ENCODE measurements at places on chromosomes 5 and 9. TPM values are rescaled to one million over a fixed set of nuclear protein-coding genes. Genes with fewer than 3 reads are reported as not detected.
A peak's percentile ranks its signal among the peaks of the same experiment; 100 is the strongest.

The SHC3 gene
- total RNA-seq, result 0.37 TPM

The NEUROG1 gene
- total RNA-seq, result not detected

The TMEM161B gene
- 23.5 TPM for total RNA-seq

The TUSC1 gene
- 38.3 TPM for total RNA-seq

The SLC6A19 gene
- total RNA-seq, result 0.16 TPM

The PCDHB8 gene
- 3.8 TPM for total RNA-seq

The TYRP1 gene
- 0.68 TPM for total RNA-seq

The S1PR3 gene
- total RNA-seq, result 7.2 TPM

The ANGPTL2 gene
- 2.4 TPM for total RNA-seq

The ADAMTS16 gene
- 0.16 TPM for total RNA-seq

- no peaks in the 10 kb centered on the region for H3K36me3 ChIP-seq
- H3K27ac ChIP-seq, result no peak overlapping the region
- no peaks in the 10 kb centered on the region for H3K27me3 ChIP-seq
- no peak for DNase-seq
These were observed 351 bp downstream of the TRIO start for GRCh38 chr5:14143546-14143840.

DNA sequence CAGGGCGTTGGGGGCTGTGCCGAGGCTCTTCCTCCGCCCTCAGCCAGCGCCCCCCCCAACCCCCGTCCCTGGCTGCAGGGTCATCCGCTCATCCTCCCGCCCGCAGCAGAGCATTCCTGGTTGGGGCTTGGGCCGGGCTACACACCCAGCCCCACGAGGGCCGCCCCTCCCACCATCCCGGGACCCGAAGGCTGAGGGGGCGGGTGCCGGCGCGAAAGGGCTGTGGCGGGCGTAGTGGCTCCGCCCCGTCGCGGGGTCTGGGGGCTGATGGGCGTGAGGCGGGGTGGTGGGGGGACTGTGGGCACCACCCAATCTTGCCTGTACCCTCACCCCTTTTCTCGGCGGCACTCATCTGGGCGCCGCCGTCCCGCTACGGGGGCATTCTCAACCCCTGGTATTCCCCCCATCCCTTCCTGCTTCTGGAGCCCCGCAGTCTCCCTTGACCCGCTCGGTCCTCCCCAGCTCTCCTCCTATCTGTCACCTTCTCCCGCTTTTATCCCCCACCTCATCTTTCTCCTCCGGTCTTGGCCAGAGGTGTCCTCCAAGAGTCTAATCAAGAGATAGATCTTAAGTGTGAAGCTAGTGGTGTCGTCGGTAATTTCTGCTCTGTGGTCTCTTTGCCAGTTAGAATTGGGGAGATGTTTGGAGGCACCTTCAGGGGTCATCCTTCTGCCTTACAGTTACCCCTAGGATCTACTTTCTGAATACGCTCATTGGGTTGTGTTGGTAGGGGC is 1.6 kb downstream of the FER start:
- peaks cover 10% of the 10 kb centered on the region for H3K4me1 ChIP-seq
- no peaks in the 10 kb centered on the region for H3K27me3 ChIP-seq
- H3K36me3 ChIP-seq, result no peaks in the 10 kb centered on the region
- peak overlapping the region; percentile 78 for H3K4me3 ChIP-seq
- no peak for DNase-seq

DNA sequence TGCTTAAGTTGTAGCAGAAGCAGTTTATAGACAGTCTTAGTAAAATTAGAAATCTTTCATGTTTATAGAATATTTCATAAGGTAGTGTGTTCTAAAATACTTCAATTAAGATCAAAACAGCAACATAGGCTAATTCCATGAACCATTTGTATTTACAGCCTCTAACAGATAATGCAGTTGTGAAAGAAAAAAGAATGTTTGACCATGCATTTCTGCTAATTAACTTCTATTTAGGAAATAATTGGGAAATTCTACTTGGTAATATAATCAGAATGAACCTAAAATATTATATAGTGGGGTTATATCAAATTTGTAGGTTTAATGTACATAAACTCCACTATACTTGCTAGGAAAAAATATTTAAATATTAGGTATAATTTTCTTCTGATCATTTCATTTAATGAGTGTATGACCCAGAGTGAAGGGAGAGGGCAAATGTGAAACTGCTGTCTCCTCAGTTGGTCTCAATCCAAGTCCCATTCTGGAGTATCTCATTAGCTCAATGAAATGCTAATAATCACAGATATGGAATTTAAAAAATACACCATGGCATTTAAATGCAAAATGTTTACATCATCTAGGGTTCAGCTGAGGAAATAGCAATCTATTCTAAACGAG is 34.9 kb downstream of the ALDH1A1 start:
- no peak overlapping the region for H3K27ac ChIP-seq
- DNase-seq, result no peak
- no peaks in the 10 kb centered on the region for H3K36me3 ChIP-seq

DNA sequence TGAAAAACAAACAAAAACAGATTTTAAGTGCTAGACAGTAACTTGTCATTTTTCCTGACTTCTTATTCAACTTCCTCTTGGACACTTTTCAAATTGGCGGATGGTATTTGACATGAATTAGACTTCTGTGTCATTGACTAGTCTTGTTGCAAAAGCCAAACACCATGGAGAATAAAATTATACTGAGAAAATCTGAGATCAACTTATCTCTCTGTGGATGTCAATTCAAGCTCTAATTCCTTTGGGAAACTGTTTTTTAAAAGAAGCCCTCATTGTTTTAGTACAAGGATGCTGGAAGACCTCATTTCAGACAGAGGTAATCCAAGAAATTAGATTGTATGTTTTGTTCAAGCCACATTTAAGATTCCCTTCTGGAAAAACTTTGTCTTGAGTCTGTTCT is 831.0 kb downstream of the SEMA5A start:
- H3K27ac ChIP-seq, result no peak overlapping the region
- no peaks in the 10 kb centered on the region for H3K36me3 ChIP-seq
- no peak for DNase-seq
- H3K4me1 ChIP-seq, result no peaks in the 10 kb centered on the region

DNA sequence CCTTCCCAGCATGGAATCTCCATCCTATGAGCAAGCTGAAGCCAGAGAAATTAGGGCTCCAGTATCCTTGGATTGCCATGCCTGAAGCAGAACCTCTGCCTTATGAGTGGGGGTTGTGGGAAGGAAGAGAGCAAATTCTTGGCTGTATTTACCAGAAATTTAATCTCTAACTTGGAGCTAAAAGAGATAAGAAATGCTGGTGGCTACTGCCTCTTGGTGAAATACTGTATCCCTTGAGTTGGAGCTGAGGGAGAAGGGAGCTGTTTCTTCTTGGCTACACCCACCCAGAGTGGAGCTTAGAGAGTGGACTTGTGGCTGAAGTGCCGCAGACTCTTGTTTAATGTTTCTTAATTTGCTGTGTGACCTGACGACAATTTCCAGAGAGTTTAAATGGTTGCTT is 447.3 kb downstream of the ARHGEF28 start:
- H3K4me1 ChIP-seq, result peaks cover 14% of the 10 kb centered on the region
- H3K27me3 ChIP-seq, result no peaks in the 10 kb centered on the region
- no peaks in the 10 kb centered on the region for H3K36me3 ChIP-seq
- no peak overlapping the region for H3K27ac ChIP-seq
- H3K4me3 ChIP-seq, result no peak overlapping the region

- peaks cover 8% of the 10 kb centered on the region for H3K4me1 ChIP-seq
- H3K36me3 ChIP-seq, result no peaks in the 10 kb centered on the region
- no peak overlapping the region for H3K4me3 ChIP-seq
- no peaks in the 10 kb centered on the region for H3K27me3 ChIP-seq
These were observed 62.5 kb downstream of the CYFIP2 start for GRCh38 chr5:157328277-157328912.

DNA sequence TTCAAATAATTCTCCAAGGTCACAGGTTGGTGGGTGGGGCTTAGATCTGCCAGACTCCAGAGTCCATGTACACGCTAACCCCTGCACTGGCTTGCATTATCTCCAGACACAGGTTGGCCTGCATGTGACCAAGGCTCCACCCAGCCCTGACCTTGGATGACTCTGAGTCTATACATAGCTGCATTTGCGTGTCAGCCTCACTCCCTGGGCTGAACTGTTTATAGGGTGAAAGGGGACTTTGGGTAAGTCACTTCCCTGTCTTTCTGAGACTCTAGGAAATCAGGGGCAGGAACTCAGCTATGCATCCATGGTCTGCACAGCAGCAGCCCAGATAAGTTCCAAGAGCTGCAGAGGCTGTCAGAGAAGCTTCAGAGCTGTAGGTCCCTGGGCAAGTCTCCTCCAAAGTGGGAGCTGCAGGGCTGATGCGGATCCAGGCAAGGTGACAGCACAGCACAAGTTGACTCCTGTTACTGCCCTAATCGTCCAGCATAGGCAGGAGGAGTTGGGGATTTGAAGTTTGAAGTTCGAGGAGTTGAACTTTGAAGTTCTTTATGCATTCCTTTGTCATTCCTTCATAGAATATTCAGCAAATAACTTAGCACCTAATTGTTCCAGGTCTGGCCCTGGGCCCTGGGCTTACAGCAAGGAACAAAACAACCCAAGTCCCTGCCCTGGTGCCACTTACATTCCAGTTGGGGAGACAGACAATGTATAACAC is 53.4 kb downstream of the SLC22A5 start:
- no peaks in the 10 kb centered on the region for H3K36me3 ChIP-seq
- peaks cover 36% of the 10 kb centered on the region for H3K4me1 ChIP-seq
- no peak overlapping the region for H3K4me3 ChIP-seq
- DNase-seq, result peak; percentile 53
- no peaks in the 10 kb centered on the region for H3K27me3 ChIP-seq
- no peak overlapping the region for H3K27ac ChIP-seq

DNA sequence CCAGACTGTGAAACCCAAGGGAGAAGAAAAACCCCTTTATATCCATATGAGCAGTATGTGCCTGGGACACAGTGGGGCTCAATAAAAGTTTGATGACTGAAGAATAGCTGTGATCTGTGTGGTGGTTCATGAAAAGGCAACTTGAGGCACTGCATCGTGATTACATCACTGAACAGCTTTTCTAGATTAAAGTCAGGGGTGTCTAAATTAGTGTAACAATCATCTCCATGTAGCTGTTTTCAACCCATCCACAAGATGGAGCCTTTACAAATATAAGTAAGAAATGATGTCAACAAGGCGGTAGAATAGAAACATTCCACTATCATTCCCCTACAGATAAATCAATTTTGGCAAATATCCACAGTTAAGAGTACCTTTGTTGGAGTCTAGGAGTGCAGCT is 55.5 kb downstream of the PRRC1 start:
- H3K27ac ChIP-seq, result no peak overlapping the region
- H3K4me1 ChIP-seq, result no peaks in the 10 kb centered on the region
- no peaks in the 10 kb centered on the region for H3K27me3 ChIP-seq
- no peak for DNase-seq
- no peaks in the 10 kb centered on the region for H3K36me3 ChIP-seq

- no peak overlapping the region for H3K4me3 ChIP-seq
- H3K36me3 ChIP-seq, result no peaks in the 10 kb centered on the region
- no peaks in the 10 kb centered on the region for H3K27me3 ChIP-seq
- DNase-seq, result no peak
- no peak overlapping the region for H3K27ac ChIP-seq
These were observed 45.7 kb downstream of the MARCHF3 start for GRCh38 chr5:126984632-126985031.

GRCh38 chr5:167065794-167066193 is 1225.7 kb upstream of the WWC1 start:
- no peak overlapping the region for H3K27ac ChIP-seq
- no peak overlapping the region for H3K4me3 ChIP-seq
- H3K36me3 ChIP-seq, result no peaks in the 10 kb centered on the region
- H3K4me1 ChIP-seq, result no peaks in the 10 kb centered on the region

All from testis (tissue), 5 donors.